ENCODE measurements at places on chromosomes 2 and 18. TPM values are rescaled to one million over a fixed set of nuclear protein-coding genes. Genes with fewer than 3 reads are reported as not detected.

GRCh38 chr18:24628326-24628725, 167.9 kb downstream of the HRH4 start:
- no peak for DNase-seq

Gene IGFBP5
- total RNA-seq = 156 TPM

- no peak for DNase-seq
Measured at GRCh38 chr18:60794802-60795201, 422.2 kb upstream of the MC4R start.

Gene CXCR4
- 3.1 TPM for total RNA-seq

Gene SELENOI
- 14.3 TPM for total RNA-seq

DNA sequence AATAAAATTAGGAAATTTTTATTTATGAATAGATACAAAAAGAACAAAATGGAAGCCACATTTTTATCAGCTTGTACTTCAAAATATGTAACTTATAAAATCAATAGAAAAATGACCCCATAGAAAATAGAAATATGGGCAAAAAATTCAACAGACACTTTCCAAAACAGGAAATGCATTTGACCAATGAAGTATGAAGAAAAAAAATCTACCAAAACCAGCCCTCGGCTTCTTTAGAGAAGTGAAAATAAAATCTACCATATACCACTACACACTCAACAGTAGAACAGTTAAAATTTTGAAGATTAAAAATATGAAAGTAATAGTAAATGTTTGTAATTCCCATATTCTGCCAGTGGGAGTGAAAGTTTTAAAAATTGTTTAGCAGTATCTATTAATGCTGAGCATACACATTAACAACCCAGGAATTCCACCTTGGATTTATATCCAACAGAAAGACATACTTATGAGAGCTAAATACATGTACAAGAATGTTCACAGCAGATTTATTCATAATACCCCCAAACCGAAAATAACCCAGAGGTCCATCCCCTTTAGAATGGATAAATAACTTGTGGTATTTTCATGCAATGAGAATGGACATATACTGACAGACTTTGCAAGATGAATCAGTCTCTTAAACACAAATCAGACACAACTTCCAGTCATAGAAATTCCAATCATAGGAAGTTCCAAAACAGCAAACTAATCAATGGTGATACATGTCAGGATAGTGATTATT, 318.0 kb downstream of the FIGN start:
- no peak for DNase-seq

Gene SPATA3
- not detected for total RNA-seq

- DNase-seq = no peak
Measured at GRCh38 chr2:106758901-106759497, 127.0 kb downstream of the ST6GAL2 start.

Gene SCYGR3
- total RNA-seq = not detected

DNA sequence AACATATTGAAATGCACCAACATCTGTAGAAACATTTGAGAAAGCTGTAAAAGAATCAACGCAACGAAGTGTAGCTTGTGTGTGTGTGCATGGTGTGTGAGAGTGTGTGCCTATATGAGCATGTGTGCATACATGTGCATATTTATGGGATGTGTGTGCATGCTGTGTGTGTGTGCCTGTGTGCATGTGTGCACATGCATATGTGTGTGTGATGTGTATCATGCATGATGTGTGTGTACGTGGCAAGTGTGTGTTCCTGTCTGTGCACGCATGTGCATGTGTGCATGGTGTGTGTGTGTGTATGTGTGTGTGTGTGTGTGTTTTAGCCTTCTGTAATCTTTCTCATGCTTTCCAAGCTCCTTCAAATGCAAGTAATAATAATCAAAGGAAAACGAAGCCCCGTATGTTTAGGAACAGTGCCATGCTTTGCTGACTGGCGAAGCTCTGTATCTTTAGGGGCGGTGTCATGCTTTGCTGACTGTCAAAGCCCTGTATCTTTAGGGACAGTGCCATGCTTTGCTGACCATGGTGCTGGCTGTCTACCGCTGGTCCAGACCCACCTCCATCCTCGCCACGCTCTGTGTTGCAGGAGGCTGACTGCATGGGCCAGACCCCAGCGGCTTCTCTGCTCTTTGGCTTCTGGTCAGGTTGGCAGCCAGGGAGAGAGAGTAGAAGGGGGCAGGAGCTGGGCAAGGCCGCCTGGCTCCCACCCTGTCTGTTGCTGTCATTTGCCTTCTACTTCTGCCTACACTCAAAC, 129.2 kb downstream of the ASB1 start:
- DNase-seq = no peak

GRCh38 chr2:70360661-70361270, 58.9 kb upstream of the FAM136A start:
- no peak for DNase-seq

DNA sequence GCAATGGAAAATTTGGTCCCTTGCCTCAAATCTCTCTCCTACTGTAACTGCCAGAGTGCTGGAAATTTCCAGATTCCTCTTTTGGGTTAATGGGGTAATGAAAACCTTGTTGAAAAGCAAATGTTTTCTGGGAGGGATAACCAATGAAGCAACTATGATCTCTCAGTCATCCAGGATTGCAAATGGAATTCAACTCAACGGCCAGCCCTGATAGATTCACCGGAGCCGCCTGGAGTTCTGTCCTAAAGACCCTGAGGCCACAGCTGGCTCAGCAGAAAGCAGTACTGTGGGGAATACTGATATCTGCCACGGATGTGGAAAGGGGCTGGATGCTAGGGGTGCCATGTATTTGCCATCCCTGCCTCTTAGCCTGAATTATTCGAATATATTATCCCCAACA, 167.8 kb downstream of the NRP2 start:
- no peak for DNase-seq

- no peak for DNase-seq
Measured at GRCh38 chr18:73681398-73681797, 466.2 kb downstream of the FBXO15 start.

Gene RNF152
- total RNA-seq = 12.6 TPM

Gene EGR4
- not detected for total RNA-seq

Gene EPAS1
- 205 TPM for total RNA-seq

DNA sequence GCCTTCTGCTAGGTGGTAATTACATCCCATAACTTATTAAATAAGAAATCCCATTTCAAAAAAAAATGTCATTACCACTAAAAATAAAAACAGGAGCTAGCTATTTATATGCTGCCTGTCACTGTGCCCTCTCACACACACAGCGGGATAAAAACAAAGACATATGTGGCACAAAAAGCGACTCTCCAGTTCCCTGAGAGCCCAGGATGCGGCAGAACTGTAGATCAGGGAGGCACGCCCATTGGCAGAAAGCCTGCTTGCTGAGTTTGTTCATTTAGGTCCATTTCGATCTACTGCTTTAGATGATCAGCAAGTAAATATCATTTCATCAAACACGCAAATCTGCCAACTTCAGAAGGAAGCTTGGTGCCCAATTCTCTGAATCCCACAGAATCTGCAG, 124.4 kb downstream of the TMEM163 start:
- no peak for DNase-seq

- DNase-seq = peak; percentile 84
Measured at GRCh38 chr2:232633413-232634205, at the start of gene EFHD1. Gene EFHD1 (plus strand): TSS chr2:232633604. CDS start chr2:232633705, 101 bp downstream.

DNA sequence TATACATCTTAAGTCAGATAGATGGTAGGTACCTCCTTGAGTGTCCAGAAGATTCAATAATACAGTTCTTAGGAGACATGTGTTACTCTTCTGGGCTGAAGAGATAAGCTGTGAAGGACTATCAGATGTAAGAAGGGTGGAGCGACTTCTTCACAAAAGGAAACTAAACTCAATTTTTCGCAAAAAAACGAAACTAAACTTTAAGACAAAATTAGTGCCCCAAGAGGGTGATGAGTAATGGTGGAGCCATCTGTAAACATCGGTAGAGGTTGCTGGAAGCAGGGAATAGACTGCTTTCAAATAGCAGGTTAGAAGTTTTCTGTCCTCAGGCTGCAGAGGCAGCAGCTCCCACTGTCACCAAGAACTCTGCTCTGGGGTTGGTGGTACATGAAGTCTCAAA, 111.6 kb upstream of the TACR1 start:
- no peak for DNase-seq

GRCh38 chr2:84450288-84451227, 8.5 kb downstream of the SUCLG1 start:
- no peak for DNase-seq

DNA sequence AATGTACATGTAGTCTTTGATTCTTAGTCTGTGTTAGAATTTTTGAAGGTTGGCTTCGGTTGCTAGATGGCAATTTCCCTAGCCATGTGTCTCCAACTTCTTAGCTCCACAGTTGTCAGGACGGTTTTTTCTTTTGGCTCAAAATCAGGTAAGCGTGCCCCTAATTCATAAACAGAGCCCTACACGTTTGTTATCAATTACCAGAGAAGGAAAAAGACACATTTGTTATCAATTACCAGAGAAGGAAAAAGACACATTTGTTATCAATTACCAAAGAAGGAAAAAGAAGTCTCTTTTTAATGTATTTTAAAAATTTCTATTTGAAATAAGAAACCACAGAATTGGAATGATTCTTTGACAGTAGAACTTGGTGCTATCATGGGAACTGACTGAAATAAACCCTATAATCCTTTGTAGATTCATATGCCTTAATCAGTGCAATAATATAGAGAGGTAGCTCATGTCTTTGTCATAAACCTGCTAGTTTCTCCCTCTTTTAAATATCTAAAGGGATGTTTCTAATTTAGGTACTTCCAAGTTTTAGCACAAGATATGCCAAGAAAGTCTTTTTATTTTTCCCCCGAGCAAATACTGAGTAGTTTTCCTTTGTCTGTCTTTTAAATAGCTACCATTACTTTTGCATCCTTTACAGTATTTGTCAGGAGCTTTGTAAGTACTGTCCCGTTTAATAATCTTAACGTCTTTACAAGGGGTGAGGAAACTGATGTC, 35.9 kb downstream of the CAMKMT start:
- no peak for DNase-seq

- DNase-seq = no peak
Measured at GRCh38 chr2:28063492-28063962, 173.0 kb downstream of the BABAM2 start.

DNA sequence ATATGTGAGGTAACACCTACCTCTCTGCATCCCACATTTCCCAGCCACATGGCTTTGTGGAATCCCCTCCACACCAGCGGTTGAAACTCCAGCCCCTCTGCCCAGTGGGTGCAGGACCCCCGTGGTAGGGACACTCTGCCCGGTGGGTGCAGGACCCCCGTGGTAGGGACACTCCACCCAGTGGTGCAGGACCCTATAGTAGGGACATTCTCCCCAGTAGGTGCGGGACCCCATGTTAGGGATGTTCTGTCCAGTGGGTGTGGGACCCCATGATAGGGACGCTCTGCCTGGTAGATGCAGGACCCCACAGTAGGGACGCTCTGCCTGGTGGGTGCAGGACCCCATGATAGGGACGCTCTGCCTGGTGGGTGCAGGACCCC, 11.5 kb downstream of the COPS9 start:
- DNase-seq = no peak

GRCh38 chr2:227296671-227297405, 28.2 kb upstream of the MFF start:
- no peak for DNase-seq

DNA sequence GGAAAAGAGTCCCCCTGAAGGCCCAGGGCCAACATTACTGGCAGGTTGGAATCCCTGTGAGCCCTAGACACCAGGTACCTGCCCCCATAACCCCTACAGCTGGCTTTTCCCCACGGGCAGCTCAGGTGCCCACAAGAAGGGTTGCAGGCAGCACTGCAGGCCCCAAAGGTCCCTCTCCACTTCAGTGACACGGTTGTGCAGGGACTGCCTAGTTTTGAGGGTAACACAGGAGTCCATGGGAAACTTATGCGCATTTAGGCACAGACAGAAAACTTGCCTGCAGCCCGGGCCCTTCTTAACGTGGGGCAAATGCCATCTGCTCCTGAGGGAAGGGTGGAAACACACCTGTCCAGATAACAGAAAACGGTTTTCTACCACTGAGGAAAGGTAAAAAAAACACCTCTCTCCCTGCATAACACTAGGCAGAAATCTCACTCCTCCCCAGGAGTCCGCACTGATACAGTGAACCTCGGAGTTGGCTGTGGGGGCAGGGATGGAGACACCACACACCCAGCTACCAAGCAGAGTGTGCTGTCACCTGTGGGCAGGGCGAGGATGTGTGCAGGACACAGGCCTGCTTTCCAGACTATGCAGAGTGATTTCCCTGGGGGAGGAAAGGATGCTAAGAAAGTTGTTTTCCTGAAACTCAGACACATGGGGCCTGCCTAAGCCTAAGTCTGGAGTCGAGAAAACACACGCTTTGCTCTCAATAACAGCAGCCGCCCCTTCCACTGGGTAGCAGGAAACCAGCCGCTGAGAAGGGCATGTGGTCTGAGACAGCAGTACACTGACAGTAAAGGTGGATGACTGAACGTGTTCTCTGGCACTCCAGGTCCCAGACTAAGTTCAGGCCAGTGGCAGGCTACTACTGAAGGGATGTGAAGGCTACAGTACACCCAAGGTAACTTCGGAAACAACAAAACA, 819.4 kb downstream of the DCDC2C start:
- DNase-seq = peak; percentile 56

DNA sequence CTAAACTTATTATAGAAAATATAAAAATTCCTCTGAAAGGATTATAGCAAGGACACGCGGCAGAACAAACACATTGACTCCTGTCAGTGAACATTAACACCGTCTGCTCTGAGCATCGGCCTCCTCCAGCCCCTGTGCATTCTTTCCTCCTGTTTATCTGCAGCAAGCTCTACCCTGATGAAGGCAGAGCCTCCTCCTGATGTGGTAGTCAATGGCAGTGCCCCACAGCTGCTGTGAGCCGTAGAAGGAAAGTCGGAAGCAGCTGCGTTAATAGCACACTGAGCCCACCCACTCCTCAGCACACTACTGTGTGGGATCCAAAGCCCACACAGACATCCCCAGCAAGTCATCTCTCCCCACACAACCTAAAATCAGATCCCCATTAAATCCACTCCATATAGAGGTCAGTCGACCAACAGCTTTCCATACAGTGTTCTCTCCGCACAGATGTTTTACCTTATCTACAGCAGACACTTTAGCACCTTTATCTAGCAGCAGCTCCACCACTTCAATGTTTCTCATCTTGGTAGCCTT, 41.0 kb downstream of the KIDINS220 start:
- DNase-seq = no peak

GRCh38 chr2:69979902-69980807, 18.7 kb upstream of the ASPRV1 start:
- no peak for DNase-seq

Gene RAPH1
- 15.1 TPM for total RNA-seq

- no peak for DNase-seq
Measured at GRCh38 chr18:4589056-4589800, 134.1 kb upstream of the DLGAP1 start.

Gene GULP1
- 6.7 TPM for total RNA-seq

Measured in Right ventricle myocardium inferior (tissue), 1 donor.